Kasumi-1 (cell line): ENCODE measurements at places on chromosomes 4 and X.

- no peak for DNase-seq
These were observed 411.9 kb upstream of the EMCN start for GRCh38 chr4:100929758-100930157.

GRCh38 chrX:78886550-78886949 is 58.6 kb upstream of the P2RY10 start:
- DNase-seq, result peak; percentile 54

DNA sequence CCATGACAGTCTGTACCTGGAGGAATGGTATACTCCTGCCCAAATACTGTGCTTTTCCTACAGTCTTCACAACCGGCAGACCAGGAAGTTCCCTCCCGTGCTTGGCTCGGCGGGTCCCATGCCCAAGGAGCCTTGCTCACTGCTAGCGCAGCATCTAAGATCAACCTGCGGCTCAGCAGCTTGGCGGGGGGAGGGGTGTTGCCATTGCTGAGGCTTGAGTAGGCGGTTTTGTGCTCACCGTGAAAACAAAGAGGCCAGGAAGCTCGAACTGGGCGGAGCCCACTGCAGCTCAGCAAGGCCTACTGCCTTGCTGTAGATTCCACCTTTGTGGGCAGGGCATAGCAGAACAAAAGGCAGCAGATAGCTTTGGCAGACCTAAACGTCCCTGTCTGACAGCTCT is 152.7 kb downstream of the TEX11 start:
- DNase-seq, result no peak

DNA sequence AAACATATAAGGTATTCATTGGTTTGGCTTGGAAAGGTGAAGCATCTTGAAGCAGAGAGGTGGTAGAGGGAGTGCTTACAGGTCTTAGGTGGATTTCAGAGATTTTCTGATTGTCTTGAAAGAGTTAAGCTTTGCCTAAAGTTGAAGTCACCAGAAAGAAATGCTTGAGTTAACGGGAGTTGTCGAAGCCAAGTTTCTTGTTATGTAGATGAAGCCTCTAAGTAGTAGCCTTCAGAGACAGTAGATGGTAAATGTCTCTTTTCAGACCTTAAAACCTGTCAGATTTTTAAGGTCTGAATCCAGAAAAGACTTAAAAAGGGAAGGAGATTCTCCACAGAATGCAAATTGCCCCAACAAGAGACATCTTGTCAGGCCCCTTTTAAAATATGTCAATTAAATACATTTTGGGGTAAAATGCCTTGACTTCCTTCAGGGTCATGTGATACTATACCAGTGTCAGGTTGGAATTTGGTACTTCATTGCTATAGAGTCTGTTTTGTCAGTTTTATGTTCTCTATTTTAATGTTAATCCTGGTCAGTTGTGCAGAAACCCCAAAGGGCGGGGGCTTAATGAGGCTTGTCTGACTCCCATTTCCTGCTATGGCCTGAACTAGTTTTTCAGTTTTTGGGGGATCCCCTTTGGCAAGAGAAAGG is 81.0 kb downstream of the PCDH18 start:
- no peak for DNase-seq

DNA sequence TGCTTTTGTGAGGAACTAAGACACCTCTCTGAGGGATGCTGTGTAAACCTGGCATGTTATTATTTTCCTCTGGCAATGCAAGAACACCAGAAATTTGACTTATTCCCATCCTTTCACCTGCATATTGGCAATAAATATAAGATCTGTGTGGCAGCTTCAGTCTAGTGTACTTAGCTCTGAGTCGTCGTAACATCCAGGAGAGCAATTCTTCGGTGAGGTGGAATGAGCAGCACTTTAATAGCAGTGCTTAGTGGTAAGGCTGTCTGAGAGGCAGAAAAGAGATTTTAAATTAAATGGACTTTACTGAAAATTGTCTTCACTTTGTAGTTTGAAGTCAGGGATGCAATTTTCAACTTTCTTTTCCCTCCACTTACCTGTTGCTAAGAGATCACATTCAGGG is 344.9 kb downstream of the PCDH7 start:
- DNase-seq, result no peak

DNA sequence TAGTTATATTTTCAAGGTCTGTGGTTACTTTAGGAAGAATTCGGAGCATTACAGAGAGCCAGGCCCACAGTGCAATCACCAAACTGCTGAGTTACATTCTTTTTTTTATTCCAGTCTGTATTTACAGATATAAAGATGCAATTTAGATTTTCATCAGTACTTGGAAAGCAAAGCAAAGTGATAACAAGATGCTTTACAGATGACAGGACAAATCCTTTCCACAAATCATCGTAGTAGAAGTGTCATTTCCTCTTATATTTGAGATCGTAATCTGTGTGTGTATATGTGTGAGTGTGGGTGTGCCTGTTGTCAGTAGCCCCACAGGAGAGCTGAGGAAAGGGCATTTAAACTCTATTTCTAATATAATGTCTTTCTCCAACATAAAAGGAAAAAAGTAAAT is 1893.7 kb downstream of the STIM2 start:
- DNase-seq, result no peak

DNA sequence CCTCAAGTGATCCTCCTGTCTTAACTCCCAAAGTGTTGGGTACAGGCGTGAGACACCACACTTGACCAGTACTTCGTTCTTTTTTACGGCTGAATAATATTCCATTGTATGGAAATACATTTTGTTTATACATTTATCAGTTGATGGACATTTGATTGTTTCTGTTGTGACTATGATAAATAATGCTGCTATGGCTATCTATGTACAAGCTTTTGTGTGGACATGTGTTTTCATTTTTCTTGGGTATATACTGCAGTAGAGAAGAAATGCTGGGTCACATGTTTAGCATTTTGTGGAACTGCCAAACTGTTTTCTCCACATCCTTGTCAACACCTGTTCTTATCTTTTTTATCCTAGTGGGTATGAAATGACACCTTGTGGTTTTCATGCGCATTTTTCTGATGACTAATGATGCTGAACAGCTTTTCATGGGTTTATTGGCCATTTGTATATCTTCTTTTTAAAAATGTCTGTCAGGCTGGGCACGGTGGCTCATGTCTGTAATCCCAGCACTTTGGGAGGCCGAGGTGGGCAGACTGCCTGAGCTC is 37.3 kb downstream of the SAT1 start:
- no peak for DNase-seq

DNA sequence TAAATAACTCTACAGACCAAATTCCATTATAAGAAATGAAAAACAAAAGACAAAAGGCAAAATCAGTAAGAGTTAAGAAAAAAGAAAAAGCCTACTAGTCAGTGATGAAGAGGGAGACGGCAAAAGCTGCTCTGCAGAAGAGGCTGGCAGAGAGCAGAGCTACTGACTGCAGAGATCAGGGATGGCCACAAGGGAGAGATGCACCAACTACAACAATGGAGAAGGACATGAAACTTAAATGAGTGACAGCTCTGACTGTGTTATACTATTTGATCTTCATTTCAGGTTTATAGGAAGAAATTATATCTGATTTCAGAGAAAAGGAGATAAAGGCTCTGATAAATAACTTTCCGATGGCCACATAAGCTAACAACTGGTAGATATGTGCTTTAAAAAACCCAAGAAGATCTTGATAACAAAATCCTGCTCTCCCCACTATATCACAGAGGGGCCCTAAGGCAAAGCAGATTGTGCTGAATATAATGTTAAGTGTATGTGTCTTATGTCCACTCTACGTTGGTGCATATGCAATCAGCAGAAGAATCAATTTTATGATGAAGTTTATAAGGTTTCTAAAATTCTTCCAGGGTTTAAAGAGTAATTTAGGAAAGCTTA is 58.4 kb upstream of the COX18 start:
- peak; percentile 78 for DNase-seq

DNA sequence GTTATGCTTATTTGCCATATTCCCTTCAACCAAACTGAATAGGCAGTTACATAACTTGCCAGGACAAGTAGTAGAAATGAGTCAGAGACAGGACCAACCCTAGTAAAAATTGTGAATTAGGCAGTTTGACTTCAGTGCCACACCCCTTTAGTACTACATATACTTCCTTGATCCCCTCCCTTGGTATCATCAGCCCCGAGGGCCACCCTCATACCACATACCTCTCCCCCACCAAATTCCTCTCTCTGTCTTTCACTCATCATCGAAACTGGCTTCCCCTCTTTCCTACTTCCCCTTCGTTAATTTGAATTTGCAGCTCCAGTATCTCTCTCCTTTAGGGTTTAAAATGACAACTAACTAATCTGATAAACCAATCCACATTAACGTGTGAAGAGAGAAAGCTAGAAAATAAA is 7.9 kb upstream of the PTPN13 start:
- peak; percentile 60 for DNase-seq

GRCh38 chr4:5926598-5926997 is 33.7 kb upstream of the CRMP1 start:
- DNase-seq, result no peak

DNA sequence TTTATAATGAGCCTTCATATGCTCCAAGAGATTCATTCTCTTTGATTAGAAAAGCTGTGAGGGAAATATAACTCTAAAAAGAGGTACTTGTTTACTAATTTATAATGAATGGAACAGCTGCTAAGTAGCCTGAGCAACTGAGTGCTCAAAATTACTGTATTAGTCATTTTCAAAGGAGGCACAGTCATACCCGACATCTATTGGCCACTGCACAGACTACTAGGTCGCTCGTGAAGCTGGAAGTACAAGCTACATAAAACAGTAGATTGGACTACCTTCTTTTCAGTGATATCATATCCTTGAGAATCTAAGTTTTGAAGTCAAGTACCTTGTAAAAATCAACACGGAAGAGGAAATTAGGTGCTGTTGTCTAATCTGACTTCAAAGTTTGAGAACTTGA is 52.0 kb upstream of the GLRB start:
- no peak for DNase-seq

DNA sequence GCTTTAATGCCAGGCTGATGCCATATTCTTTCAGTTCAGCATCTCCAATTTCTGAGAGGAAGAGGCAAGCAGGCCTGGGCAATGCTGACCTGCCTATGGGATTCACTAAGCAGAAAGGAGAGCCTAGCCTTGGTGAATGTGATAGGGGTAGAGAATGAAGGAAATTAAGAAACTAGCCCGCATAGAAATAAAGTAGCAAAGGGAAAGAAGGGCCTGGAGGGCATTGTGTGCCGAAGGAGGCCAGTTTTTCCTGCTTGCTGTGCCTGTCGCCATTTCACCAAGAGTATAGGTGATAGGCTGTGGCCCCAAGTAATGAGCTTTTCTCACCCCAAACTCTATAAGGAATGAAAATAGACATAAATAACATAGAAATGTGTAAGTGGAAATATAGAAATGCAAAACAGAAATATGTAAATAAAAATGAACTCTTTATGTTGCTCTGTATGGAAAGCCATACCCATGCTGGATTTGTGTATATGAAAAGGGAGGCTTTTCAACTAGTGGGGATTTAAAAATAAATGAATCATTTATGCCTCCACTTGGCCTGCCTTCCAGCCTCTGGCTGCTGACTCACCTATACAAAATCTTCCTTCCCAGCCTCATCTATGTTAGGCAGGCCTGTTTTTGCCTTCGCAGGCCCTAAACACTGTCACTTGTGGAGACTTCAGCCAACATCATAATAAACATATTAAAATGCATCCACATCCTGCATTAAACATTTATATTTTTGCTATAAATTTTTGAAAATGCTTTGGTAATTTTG is 5.1 kb upstream of the OCRL start:
- DNase-seq, result no peak

DNA sequence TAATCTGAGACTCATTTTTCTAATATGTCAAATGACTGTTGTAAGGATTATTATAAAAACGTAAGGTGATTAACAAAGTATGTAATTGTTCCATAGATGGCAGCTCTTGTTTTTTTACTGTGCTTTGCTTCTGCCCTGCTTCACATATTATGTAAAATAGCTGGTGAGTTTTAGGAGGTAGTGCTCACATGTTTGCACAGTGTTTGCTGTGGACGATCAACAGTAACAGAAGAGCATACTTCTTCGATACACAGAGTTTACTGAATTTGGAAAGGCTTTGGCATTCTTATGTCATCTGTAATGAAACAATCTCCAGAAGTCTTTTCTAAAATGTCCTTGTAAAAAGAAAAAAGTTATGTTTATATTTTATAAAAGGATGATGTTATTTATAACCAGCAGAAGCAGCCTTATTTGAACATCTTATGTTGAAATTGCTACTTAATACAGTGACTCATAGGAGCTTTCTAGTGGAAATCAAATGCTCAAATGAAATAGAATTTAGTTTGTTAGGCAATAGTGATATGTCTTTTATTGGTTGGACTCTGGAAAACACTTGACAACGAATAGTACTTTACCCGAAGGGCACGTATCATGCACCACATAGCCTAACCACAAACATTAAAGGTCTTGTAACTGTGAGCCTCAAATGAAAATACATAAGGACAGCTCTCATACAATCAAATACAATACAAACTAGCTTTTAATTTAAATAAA is 1.9 kb upstream of the MTTP start:
- no peak for DNase-seq

- DNase-seq, result no peak
These were observed 107.8 kb downstream of the EFNB1 start for GRCh38 chrX:68936608-68937007.
